Sigmoid colon (tissue), 7 donors: ENCODE measurements at places on chromosomes 5 and 9. TPM values are rescaled to one million over a fixed set of nuclear protein-coding genes. Genes with fewer than 3 reads are reported as not detected.

GRCh38 chr5:163815240-163815791 lies 309.9 kb downstream of the MAT2B start:
- H3K4me1 ChIP-seq = no peaks in the 10 kb centered on the region
- H3K36me3 ChIP-seq = no peaks in the 10 kb centered on the region
- no peaks in the 10 kb centered on the region for H3K27me3 ChIP-seq
- no peak for DNase-seq
- H3K27ac ChIP-seq = no peak overlapping the region
- no peak overlapping the region for H3K4me3 ChIP-seq

- H3K27ac ChIP-seq = peak overlapping the region; percentile 73
- peaks cover 42% of the 10 kb centered on the region for H3K36me3 ChIP-seq
- peaks cover 30% of the 10 kb centered on the region for H3K4me1 ChIP-seq
- H3K27me3 ChIP-seq = no peaks in the 10 kb centered on the region
These were observed 129.0 kb downstream of the DAB2IP start for GRCh38 chr9:121780177-121781040.

- no peak overlapping the region for H3K27ac ChIP-seq
- DNase-seq = no peak
- no peaks in the 10 kb centered on the region for H3K36me3 ChIP-seq
- H3K4me3 ChIP-seq = no peak overlapping the region
- H3K4me1 ChIP-seq = no peaks in the 10 kb centered on the region
These were observed 13.9 kb downstream of the PLK2 start for GRCh38 chr5:58446024-58446423.

LAMC3 gene
- total RNA-seq = 0.14 TPM
